ENCODE measurements at places on chromosomes 2 and 18.

GRCh38 chr2:158748926-158749590 lies 46.1 kb upstream of the DAPL1 start:
- no peak for DNase-seq

GRCh38 chr18:6917072-6917471 lies 187.6 kb downstream of the ARHGAP28 start:
- DNase-seq, result no peak

GRCh38 chr18:41922841-41923240 lies 32.2 kb upstream of the PIK3C3 start:
- DNase-seq, result no peak

DNA sequence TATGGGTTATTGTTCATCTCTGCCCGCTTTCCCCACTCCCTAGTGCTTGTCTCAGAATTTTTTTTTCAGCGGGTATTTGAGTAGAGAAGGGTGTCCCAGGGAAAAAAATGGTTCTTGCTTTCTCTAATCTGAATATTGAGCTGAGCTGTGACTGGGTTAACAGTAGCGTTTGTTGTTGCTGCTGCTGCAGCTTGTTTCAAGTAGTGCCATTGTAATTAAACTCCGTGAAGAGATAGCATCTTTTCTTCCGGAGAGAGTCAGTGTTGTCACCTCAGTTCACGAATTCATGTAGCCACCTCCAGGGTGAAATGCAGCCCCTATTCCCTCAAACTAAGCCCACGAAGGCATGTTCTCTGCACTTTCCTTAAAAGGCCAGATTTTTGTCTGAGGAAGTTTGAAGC lies 1.5 kb upstream of the AAK1 start:
- no peak for DNase-seq

GRCh38 chr2:760001-760400 lies 82.8 kb upstream of the TMEM18 start:
- DNase-seq, result no peak

DNA sequence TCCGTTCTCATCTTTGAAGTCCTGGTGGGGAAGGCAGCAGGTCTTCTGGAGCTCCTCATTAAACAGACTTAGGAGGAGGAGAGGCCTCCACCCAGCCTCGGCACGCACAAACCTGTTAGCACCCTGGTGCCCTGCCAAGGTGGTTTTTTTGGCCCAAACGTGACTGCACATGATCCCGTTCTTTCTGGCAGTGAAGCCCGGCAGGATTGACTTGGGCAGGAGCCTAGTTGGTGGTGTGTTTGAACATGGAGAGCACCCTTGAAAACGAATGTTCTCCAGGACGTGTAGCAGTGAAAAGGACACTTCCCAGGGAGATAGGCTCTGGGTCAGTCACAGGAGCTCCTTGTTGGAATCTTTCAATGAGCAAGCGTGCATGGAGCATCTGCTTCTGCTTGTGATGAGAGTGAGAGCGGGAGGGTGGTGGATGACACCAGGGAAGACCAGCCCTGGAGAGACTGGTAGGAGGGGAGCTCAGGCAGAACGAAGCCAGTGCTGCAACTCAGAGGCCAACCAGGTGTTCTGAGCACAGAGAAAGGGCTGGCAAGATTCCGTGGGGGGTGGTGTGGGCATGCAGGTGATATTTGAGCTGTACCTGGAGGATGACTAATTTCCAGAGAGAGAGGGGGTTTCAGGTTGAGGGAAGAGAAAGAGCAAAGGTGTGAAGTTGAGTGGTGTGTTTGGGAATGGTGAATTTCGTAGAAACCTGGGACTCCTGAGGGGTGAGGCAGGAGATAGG lies 73.8 kb downstream of the TANC1 start:
- no peak for DNase-seq
